Stimulated activated CD4-positive, alpha-beta T cell treated with anti-CD3 and anti-CD28 coated beads, Interleukin-1b, Interleukin-23, amount 100 ng/mL, for 1 hour (primary cell): ENCODE measurements at places on chromosomes 13 and 19.

- DNase-seq: no peak
Measured at GRCh38 chr19:2813235-2814160, 6.2 kb upstream of the ZNF554 start.

DNA sequence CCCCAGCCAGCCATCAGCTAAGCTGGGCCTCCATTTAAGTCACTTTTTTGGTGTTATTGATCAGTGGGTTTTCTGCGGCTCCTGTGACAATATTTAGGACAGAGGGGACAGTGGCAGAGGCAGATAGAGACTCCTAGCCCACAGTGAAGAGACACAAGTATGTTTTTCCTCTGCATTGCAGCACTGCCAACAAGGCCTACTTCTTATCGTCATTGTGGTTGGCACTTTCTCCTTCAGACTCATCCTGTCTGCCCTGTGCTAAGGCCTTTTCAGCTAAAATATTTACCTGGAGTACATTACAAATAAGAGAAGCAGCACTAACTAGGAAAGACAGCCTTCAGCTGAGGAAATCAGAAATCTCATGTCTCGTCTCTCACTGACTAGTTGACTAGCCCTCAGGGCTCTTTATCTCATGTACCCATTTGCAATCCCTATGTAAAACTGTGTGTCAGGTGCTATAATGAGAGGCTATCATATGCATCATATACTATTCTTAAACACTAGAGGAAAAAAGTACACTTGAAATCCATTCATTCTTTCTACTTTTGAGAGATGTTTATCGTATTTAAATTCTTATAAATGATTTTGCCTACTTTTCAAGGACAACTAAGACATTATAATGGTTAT is 62.2 kb downstream of the ZAR1L start:
- no peak for DNase-seq

- DNase-seq: no peak
Measured at GRCh38 chr13:99307247-99307646, at the start of gene GPR183. GPR183 (minus strand) TSS chr13:99307399; CDS start chr13:99296145, 11,254 bp downstream.

GRCh38 chr19:38801359-38802095 is 11.2 kb downstream of the LGALS4 start:
- no peak for DNase-seq

DNA sequence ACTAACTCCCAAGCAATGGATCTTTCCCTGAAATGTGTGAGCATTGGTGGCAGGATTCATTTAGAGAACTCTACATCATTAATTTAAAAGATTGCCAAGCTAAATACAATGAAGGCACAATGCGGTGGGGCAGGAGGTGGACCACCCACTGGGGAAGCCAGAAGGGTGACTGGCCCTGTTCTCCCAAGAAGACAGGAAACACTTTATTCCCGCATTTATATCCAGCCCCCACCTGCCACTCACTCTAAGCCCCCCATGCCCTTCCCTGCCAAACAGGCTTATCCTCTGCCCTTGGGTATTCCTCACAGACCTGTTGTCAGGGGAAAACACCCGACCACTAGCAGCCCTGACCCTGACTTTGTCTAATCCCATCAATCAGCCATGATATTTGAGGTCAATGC is 189.1 kb upstream of the UBL3 start:
- no peak for DNase-seq

GRCh38 chr13:92717857-92718256 is 508.8 kb upstream of the GPC6 start:
- no peak for DNase-seq

DNA sequence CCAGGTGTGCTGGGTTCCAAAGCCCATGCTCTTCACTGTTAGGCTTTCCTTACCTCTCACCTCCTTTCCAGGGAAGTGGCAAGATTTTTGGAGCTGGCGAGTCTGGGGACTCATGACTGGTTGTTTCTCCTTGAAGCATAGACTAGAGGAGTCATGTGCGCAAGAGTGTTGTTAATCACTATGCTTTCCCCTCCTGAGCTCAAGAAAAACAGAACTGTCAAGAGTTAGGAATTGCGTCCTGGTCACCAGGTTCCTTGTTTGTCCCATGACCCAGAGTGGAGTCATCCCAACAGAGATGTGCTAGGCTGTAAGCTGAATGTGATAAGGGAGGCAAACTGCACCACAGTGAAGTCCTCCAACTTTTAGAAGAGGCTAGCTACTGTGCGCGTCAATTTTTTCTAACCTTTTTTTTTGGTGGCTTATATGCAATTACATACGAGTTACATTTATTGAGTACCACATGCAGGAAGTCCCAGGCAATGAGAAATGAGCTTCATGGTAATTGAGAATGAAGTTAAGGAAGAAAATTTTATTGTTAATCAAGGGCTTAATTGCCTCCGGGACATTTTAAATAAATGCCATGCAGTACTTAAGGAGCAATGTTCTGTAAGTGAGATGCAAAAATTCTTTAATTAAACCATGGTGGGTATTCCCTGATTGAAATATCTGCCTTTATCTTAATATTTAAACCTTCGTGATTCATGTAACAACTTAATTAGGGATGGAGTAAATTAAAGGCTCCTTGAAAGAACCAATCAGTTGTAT is 233.9 kb downstream of the ZIC5 start:
- DNase-seq: no peak

DNA sequence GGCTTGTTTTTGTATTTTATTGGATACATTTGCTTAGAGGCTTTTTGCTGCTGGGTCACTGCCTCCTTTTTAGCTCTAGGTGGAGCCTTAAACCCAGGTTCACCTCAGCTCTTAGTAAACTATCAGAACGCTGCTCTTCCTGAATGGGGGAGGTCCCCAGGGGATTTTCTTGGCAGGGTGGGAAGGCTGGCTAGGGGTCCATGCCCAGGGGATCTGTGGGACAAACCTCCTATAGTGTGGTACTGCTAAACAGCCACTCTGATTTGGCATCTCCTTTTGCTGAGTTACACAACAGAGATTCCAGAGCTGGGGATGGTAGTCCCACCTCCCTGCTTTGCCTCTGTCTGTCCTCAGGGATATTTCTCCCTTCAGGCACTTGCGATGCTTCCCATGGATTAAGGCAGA is 204.9 kb downstream of the ZIC5 start:
- DNase-seq: no peak

DNA sequence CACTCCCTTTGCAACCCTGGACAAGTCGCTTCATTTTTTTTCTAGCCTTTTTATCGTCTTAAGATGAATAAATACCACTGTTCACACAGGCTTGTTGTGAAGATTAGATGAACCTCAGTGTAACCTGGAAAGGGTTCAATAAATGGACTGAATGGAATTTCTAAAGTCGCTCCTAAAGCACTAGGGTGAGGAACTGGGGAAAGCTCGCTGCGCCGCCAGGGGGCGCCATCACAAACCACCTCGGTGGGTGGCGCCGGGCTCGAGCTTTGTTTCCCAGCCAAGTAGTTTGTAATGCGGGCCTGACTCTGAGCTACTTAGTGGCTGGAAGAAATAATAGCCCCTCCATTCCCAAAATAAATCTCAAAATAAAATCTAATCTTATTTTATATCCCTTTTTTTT is 2.2 kb upstream of the CEACAM6 start:
- DNase-seq: peak; percentile 71

DNA sequence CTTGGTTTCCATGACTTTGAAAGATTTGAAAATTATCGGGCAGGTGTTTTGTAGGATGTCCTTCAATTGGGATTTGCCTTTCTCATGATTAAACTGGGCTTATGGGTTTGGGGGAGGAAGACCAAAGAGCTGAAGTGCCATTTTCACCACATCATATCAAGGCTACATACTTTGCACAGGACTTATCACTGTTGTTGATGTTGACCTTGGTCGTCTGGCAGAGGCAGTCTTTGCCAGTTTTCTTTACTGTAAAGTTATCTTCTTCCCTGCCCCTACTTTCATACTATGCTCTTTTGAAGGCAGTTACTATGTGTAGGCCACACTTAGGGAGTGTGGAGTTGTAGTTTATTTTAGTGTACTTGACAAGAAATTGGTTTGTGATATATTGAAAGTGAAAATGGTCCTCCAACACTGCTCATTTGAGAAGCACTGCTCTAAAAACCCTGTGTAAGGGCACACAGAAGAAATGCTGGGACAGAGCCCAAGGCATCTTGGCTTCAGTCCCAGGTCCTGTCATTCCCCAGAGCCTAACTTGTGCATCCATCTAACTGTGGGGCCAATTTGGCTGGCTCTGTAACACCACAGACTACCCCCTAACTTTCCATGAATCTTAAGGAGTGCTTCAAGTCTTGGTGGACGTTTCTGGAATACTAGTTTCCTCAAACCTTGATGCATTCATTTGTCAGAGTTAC is 384.9 kb downstream of the KCNRG start:
- DNase-seq: no peak

- DNase-seq: no peak
Measured at GRCh38 chr13:39777021-39777420, 121.6 kb downstream of the COG6 start.

GRCh38 chr19:31448221-31448657 is 99.0 kb upstream of the TSHZ3 start:
- no peak for DNase-seq

GRCh38 chr13:97537110-97537509 is 103.1 kb downstream of the RAP2A start:
- no peak for DNase-seq

GRCh38 chr19:52297601-52298364 is 814 bp downstream of the ZNF480 start:
- DNase-seq: no peak

- DNase-seq: peak; percentile 35
Measured at GRCh38 chr19:50046649-50047503, 21.1 kb downstream of the ZNF473 start.

DNA sequence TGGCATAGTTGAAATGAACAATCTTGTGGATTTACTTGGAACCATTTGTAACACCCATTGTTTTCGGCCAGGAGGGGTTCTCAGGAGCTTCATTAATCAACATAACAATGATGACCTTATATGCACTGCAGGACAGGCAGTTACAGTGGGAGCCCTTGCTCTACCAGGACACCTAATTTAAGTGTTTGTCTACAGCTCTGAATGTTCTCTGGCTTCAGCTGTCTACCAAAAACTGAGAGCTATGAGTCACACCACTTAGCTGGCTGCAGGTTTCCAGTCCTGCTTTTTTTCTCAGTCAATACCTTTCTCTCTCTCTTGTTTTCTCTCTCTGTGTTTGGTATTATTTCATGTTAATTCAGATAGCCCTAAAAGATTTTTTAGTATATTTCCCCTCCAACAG is 105.4 kb upstream of the MBNL2 start:
- no peak for DNase-seq

GRCh38 chr13:39897636-39898035 is 242.2 kb downstream of the COG6 start:
- no peak for DNase-seq

- DNase-seq: no peak
Measured at GRCh38 chr13:97321101-97321500, 99.0 kb downstream of the MBNL2 start.

DNA sequence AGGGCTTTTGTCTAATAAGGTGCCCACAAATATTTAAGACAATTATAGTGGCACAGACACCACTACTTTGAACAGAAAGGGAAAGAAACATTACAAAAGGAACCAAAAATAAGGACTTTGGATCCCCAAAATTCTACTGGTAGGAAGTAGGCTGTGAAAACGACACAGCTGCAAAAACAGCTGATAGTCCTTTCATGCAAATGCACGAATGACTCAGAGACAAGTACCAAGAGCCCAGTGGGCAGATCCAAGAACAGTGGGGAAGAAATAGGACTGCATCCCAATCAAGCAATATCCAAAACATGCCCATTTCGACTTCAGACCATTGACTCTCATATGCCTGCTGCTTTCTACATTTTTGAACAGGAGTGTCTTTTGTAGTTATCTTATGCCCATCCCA is 269.4 kb upstream of the NBEA start:
- no peak for DNase-seq

- no peak for DNase-seq
Measured at GRCh38 chr19:57651654-57651996, 17.1 kb upstream of the ZSCAN4 start.

DNA sequence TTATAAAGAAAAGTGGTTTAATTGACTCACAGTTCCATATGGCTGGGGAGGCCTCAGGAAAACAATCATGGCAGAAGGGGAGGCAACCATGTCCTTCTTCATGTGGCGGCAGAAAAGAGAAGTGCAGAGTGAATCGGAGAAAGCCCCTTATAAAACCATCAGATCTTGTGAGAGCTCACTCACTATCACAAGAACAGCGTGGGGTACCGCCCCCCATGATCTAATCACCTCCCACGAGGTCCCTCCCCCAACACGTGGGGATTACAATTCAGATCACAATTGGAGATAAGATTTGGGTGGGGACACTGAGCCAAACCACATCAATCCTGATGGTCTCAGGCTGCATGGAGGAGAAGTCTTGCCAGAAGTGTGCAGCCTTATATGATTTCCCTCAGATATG is 26.0 kb downstream of the TM9SF2 start:
- no peak for DNase-seq

DNA sequence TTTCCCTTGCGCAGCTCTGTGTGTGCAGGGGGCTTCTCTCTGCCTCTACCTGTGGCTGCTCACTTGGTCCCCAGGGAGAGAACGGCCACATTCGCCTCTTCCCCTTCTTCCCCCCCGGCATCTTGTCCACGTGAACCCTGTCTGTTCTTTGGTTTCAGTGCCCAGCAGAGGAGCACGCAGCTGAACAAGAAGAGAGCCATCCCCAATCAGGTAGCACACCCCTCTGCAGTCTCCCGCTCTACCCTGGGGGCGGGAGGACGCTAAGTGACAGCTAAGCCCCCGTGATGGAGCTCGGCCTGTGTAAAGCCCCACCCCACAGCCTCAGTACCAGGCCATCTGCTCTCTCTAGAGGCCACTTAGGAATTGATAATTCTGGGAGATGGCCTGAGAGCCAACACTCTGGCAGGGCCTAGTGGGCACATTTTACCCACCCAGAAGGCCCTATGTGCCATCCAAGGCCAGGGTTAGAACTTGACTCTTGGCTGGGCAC is 30.2 kb downstream of the TMED1 start:
- DNase-seq: no peak

- no peak for DNase-seq
Measured at GRCh38 chr13:25839371-25839770, 212.4 kb downstream of the SHISA2 start.

GRCh38 chr13:28394422-28394821 is 100.5 kb downstream of the FLT1 start:
- no peak for DNase-seq

DNA sequence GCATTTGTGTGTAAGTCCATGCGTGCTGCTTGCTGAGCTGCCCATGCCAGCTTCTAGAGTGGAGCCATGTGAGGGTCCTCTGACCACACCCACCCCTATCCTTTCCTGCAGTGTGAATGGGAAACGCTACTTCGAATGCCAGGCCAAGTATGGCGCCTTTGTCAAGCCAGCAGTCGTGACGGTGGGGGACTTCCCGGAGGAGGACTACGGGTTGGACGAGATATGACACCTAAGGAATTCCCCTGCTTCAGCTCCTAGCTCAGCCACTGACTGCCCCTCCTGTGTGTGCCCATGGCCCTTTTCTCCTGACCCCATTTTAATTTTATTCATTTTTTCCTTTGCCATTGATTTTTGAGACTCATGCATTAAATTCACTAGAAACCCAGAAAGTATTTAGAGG is 10.3 kb downstream of the TBCB start:
- DNase-seq: no peak

GRCh38 chr13:62040078-62040477 is 624.4 kb upstream of the PCDH20 start:
- no peak for DNase-seq

- DNase-seq: no peak
Measured at GRCh38 chr19:45144431-45145269, 16.1 kb downstream of the NKPD1 start.

GRCh38 chr19:1248139-1248785 is at the start of gene MIDN:
MIDN (plus strand) TSS chr19:1248583; CDS start chr19:1250297, 1,714 bp downstream.
- no peak for DNase-seq
